ENCODE measurements at places on chromosomes 3 and 15.

DNA sequence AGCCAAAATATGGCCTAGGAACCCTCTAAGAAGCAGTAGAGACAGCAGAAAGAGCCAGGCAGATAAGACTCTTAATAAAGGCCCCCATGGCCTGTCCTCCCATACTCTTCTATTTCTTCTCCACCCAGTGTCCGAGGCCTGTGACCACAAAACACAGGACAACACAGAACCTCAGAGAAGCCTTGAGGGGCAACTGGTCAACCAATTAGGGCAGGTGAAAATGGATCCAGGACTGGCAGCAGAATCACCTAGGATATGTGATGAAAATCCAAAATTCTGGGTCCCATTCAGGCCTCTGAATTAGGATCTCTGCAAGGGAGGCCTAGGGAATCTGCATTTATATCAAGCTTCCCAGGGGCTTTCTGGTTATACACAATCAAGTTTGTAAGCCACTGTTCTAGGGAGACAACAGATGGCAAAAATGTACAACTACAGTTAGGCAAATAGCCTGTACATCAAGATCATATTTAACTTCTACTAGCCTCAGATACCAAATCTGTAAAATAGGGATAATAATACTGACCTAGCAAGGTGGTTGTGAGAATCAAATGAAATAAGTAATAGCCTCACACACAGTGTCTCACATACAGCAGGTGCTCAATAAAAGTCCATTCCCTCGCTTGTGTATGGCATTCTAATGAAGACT is 10.4 kb downstream of the RAB27A start:
- no peak for DNase-seq

DNA sequence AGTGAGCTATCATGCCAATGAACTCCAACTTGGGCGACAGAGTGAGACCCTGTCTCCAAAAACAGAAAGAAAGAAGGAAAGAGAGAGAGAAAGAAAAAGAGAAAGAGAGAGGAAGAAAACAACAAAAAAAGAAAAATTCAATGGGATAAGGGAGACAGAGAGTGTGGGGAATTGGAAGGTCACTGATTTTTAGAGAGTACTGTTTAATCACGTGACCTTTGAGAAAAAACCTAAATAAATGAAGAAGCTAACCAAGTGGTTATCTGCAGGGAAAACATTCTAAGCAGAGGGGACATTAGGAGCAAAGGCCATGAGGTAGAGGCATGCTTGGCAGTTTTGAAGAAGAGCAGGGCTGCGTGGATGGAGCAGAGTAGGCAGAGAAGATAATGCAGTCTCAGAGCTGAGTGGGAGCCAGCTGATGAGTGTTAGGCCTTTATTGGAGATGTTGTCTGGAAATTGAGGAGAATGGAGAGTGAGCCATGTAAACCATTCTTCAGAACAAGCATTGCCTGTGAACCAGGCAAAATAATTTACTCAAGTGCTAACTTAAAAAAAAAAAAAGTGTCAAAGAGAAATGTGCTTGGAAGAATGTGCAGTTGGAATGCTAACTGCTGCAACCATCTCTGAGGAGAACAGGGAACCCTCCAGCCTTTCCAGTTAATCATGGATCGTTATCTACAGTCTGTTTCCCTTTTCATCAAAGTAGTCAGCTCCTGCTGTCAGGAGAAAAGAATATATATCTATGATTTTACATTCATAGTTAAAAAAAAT is 377.3 kb upstream of the SEMA6D start:
- DNase-seq, result no peak

DNA sequence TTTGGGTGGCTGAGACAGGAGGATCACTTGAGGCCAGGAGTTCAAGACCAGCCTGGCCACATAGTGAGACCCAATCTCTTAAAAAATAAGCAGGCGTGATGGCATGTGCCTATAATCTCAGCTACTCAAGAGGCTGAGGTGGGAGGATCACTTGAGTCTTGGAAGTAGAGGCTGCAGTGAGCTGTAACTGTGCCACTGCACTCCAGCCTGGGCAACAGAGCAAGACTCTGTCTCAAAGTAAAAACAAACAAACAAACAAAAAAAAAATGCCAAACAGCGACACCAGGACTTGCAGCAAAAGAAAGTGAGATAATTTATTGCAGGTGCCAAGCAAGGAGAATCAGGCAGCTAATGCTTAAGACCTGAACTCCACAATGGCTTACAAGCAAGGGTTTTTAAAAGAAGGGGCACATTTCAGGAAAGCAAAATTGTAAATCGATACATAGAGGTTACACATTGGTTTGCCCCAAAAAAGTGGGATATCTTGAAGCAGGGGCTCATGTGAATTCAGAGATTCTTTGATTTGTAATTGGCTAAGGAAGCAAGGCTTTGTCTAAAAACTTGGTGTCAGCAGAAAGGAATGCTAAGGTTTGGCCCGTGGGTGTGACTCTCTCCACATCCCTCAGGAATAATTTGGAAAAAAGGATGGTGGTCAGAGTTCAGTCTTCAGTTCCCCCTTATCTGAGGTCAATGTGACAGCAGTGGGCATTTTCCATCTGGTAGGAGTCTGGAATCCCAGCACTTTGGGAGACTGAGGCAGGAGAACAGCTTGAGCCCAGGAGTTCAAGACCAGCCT is 5.2 kb upstream of the MPI start:
- no peak for DNase-seq

- DNase-seq, result no peak
Measured at GRCh38 chr3:131561511-131561910, 58.7 kb upstream of the MRPL3 start.

DNA sequence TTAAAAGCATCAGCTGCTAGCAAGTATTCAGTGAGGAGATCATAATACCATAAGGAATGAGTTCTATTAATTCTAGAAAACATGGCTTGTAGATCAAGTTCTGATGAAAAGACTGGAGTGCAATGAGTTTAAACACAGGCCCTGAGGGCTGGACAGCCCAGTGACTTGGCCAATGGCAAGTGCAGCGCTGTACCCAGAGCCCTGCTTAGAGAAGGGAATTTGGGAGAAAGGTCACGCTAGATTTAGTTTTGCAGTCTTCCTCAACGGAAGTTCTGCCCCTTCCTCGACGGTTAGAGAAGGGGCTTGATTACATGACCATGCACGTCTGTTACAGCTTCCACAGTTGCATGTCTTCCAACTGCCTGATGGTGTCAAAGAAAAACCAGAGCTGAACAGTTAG is 4.0 kb downstream of the TMEM212 start:
- no peak for DNase-seq

- peak; percentile 9 for DNase-seq
Measured at GRCh38 chr3:50674349-50675178, at the start of gene DOCK3. DOCK3 (plus strand) TSS chr3:50674927; CDS start chr3:50675264, 337 bp downstream.

All from activated naive CD4-positive, alpha-beta T cell (primary cell).